ENCODE measurements at places on chromosomes 6 and 20.

GRCh38 chr20:43682446-43682845, 15.5 kb downstream of the MYBL2 start:
- no peak for DNase-seq

DNA sequence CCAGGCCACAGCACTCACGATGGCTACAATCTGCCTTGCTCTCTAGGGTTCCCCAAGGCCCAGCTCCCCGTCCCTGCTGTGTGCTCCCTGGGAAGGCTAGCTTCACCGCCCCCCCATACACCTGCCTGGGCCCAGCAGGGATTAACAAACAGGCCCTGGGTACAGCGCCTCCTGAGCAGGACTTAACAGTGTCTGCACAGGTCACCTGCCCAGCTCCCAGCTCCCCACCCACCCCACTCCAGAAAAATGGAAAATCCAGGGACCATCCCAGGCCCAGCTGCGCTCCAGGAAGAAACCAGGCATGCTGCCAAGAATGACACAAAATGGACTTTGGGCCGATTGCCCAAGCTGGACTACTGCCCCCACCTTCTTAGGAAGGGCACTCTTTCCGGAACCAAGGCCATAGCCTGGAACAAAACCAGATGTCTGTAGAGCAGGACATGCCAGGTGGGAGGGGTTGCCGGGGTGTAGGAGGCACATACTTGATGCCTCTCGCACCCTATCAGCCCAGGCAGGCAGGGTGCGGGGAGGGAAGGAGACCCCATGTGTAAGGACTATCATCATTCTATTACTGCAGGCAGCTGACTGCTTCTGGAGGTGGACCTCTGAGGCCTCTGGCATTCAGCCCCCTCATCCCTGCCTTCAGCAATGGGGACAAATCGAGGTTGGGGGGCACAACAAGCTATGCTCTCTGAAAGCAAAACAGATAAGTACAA, 104.9 kb downstream of the SNX5 start:
- no peak for DNase-seq

GRCh38 chr6:41732591-41733359, 2.6 kb downstream of the TFEB start:
- DNase-seq: no peak

- no peak for DNase-seq
Measured at GRCh38 chr20:59771506-59772372, 161.7 kb downstream of the SYCP2 start.

DNA sequence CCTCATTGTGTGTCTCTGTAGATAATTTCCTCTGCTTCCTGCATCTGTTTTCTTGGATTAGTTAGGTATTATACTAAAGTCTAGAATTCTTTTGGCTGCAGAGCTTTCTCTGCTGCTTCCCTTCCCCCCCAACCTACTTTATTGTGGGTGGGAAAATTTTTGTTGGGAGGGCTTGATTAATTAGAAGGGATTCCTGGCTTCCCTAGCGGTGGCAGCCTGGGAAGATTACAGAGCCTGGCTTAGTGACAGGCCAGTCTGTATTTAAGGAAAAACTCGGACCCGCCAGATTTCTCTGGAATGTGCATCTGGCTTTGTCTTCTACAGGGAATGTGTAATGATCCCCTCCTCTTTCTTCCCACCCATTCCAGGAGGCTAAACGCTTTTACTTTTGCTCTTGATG, 31.2 kb downstream of the SLX4IP start:
- no peak for DNase-seq

DNA sequence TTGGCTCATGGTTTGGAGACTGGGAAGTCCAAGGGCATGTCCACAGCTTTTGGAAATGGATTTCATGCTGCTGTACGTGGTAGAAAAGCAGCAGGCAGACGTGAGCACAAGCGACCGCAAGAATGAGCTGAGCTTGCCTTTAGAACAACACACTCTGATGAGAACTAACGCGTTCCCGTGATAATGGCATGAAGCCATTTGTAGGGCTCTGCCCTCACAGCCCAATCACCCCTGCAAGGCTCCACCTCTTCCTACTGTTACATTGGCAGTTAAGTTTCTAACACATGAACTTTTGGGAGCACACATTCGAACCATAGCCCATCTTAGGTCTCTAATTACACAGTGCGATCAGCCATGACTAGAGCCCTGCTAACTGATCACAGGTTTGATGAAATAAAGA, 107.5 kb upstream of the TMEM170B start:
- no peak for DNase-seq

GRCh38 chr6:57432919-57433684, 115.7 kb downstream of the PRIM2 start:
- no peak for DNase-seq

- DNase-seq: no peak
Measured at GRCh38 chr6:127776320-127776719, 124.5 kb downstream of the THEMIS start.

GRCh38 chr20:39309458-39309857, 347.3 kb downstream of the DHX35 start:
- no peak for DNase-seq

- no peak for DNase-seq
Measured at GRCh38 chr20:43448748-43449535, 8.8 kb upstream of the SRSF6 start.

DNA sequence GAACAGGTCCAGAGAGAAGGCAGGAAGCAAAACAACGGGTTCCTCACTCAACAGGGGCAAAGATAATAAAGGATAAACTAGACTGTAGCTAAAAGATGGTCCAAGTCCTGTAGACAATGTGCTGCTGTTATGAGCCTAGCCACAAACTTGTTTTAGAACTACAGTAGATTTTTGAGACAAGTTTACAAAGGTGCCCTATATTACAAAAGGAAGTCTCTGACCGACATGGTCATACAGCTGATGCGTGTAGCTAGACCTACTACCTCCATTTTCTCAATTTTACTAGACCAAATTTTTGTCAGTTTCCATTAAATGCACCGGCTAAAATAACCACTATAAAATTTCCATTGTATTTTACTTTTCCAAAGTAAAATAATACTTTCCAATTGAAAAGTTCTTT, 11.9 kb downstream of the FAM8A1 start:
- DNase-seq: no peak

DNA sequence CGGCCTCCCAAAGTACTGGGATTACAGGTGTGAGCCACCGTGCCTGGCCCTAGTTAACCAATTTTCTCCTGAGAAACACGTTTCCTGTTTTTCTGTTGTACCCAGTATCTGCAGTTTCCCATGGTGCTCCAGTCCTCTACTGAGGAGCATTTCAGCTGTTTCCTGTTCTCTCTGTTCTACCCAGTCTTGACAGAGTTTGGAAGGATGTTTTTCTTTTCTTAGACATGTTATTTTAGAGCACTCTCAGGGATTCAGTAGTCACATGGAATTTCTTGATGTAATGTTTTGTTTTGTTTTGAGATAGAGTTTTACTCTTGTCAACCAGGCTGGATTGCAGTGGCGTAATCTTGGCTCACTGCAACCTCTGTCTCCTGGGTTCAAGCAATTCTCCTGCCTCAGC, 129.8 kb upstream of the TIAM2 start:
- no peak for DNase-seq

GRCh38 chr6:26597821-26598220, 1.1 kb downstream of the ABT1 start:
- no peak for DNase-seq

GRCh38 chr6:56851541-56852259, 103.2 kb upstream of the BEND6 start:
- no peak for DNase-seq

GRCh38 chr6:73656531-73657145, 2.8 kb upstream of the SLC17A5 start:
- no peak for DNase-seq

DNA sequence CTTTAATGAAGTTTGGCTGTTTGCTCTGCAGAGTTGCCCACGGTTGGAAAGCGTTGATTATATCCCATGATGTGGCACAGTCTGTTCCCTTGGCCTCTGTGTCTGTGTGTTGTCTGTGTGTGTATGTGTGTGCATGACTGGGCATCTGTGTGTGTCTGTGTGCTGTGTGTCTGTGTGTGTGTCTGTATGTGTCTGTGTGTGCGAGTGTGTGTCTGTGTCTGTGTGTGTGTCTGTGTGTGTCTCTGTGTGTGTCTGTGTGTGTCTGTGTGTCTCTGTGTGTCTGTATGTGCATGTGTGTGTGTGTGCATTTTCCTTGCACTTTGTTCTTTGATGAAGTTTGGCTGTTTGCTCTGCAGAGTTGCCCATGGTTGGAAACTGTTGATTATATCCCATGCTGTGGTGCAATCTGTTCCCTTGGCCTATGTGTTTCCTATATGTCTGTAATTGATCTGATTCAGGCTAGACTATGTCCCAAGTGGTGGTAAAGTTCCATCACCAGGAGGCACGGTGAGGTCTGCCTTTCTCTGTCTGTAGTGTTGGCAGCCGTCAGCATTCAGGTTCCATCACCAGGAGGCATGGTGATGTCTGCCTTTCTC, 78.1 kb upstream of the RIN2 start:
- no peak for DNase-seq

DNA sequence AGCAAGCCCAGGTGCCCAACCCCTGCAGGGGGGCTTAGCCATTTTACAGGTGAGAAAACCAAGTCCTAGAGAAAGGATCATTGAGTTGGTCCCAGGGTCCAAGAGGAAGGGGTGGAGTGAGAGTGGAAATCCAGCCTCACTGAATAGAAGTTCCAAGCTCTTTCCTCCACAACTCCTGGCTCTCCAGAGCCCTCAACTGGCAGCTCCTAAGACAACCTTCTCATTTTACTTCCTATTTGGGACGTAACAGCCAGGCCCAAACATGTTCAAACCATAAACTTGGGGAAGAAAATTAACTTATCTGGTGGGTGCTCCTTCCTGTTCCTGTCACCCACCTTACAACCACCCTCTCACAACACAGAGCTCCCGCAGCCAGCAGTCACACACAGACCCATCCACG, 57.9 kb downstream of the PRND start:
- no peak for DNase-seq

GRCh38 chr6:45467853-45468252, 90.1 kb upstream of the SUPT3H start:
- DNase-seq: no peak

DNA sequence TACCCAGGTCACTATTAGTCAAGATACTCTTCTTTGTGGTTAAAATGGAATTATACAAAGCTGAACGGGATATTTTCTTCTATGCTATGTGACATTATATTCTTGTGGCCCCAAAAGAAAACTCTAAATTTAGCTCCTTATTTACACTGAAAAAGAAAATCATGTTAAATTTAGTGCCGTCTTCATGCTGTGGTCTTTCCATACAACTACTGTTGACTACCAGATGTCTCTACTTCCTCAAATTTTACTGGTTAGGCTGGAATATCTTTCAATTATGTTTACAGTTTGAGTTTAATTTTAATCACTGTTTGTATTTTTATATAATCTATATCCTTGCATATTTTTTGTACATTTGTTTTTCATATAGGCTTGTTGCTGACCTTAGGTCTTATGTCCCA, 95.6 kb upstream of the FOXO3 start:
- no peak for DNase-seq

- DNase-seq: no peak
Measured at GRCh38 chr20:48409055-48409615, 418.7 kb downstream of the PREX1 start.

GRCh38 chr6:167094436-167094819, 28.5 kb upstream of the CCR6 start:
- no peak for DNase-seq

- no peak for DNase-seq
Measured at GRCh38 chr6:18496462-18496861, 109.3 kb downstream of the RNF144B start.

DNA sequence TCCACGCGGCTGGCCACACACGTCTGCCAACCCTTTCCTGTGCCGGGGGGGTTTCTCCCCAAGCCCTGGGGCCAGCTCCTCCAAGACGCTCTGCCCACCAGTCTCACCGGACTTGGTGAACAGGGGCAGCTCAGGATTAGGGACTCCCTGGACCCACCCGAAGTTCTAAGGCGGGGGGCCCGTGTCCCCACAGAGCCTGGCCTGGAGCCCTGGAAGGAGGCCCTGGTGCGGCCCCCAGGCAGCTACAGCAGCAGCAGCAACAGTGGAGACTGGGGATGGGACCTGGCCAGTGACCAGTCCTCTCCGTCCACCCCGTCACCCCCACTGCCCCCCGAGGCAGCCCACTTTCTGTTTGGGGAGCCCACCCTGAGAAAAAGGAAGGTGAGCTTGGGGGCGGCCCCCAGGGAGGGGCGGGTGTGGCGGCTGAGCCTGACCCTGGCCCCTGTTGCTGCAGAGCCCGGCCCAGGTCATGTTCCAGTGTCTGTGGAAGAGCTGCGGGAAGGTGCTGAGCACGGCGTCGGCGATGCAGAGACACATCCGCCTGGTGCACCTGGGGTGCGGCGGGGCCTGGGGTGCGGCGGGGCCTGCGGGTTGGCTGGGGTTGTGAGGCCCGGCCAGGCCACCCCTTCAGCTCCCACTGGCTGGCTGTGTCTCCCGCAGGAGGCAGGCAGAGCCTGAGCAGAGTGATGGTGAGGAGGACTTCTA, 2.3 kb downstream of the SLC2A4RG start:
- no peak for DNase-seq

DNA sequence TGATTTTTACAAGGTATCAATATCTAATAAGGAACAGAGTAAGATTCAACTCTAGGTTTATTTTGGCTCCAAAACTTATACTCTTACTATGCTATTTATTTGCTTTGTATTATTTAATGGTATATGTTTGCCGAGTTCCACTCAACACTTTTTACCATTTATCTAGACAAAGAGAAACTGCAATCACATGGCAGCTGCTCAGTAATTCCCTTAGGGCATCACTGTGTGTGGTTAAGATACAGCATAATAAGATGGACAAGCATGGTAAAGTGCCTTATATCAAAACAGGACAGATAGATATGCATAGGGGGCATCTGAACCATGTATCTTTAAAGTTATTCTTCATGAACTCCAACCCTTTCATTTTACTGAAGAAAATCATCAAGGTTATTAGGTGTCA, 483.0 kb upstream of the ID4 start:
- DNase-seq: peak; percentile 55

GRCh38 chr20:35568645-35569044, 26.8 kb downstream of the ERGIC3 start:
- no peak for DNase-seq

- DNase-seq: no peak
Measured at GRCh38 chr20:33490023-33490933, at the start of gene CBFA2T2. Gene CBFA2T2, plus strand, starts transcription at chr20:33490096. Its CDS starts 172 bp downstream, at chr20:33490268.

DNA sequence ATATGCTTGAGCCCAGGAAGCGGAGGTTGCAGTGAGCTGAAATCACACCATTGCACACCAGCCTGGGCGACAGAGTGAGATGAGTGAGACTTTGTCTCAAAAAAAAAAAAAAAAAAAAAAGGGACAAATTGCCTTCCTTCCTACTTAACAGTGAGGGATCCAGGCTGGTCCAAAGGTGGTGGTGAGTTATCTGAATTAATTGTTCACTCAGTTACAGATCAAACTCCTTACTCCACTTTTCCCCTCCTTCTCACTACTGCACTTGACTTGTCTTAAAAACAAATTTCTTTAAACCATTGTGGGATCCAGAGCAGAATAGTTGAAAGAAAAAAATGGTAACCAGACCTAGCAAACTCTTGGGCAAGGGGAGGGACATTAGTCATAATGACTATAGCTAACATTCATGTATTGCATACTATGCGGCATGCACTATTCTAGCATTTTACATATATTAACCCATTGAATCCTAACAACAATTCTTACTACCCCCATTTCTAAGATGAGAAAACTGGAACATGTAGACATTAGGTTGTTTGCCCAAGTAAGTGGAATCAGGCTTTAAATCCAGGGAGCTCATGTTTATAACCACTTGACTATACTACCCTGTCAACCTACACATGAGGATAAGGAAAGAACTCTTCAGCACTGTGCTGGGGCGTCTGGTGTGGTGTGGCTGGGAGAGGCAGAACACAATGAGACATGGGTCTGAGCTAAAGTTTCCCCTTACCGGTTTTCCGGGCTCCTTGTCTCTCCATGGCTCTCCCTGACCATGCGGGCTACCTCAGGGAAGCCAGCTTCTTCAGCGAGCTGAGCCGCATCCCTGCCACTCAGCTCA, 1.5 kb downstream of the GPANK1 start:
- DNase-seq: no peak
